ENCODE measurements at places on chromosomes 7 and 10.

DNA sequence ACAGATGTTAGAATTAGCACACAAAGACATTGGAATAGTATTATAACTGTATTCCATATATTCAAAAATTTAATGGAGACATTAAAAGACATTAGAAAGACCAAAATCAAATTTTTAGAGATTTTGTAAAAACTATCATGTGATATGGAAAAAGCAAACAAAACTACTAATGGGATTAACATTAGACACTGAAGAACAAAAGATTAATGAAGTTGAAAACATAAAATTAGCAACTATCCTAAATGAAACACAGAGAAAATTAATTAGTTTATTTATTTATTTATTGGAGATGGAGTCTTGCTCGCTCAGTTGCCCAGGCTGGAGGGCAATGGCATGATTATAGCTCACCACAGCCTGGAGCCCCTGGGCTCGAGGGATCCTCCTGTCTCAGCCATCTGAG, 158.8 kb downstream of the DOCK4 start:
- no peak for DNase-seq

GRCh38 chr7:30888747-30889146, 22.9 kb upstream of the AQP1 start:
- no peak for DNase-seq

DNA sequence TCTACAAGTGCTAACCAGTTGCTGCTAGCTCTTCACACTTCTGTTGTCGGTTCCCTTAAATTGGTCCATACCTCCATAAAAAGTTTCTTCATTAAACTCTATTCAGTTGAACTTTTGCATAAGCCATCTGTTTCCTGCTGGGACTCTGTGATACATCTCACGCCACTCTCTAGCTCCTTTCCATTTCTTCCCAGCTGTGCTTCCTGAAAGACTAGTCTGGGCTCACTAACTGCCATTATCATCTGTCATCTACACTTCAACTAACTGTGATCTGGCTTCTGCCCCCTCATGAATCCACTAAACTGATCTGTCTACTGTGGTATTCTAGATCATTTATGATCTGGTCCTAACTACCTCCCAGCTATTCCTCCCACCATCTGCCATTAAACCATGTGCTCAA, 78.3 kb downstream of the ELAPOR2 start:
- no peak for DNase-seq

- DNase-seq, result no peak
Measured at GRCh38 chr7:22173685-22174573, 183.0 kb downstream of the RAPGEF5 start.

DNA sequence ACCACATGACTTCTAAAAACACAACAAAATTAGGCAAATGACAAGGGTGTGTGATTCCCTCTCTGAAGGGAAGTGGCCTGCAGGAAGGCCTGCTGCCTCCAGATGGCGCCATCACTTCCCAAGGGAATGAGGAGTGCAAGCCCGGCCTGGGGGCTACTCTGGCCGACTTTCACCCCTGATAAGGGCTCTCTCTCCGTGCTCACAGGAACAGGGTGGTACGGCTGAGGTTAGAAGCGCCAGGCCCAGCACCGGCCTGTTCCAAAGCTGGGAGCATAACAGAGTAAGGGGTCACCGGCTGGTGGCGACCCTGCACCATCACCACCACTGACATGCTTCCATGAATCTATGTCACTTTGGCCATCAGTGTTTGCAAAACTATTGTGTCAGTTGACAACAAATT, 13.1 kb downstream of the RBP3 start:
- no peak for DNase-seq

DNA sequence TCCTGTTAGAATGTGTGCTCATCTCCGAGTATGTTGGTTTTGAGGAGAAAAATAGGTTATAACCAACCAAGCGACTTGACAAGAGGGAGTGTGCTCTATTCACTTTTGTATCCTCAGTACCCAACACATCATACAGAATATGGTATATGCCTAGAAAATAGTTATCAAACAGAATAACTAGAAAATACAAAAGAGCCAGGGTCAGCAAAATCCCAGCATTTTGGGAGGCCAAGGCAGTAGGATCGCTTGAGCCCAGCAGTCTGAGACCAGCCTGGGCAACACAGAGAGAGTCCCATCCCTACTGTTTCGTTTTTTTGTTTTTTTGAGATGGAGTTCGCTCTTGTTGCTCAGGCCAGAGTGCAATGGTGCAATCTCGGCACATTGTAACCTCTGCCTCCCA, 257.9 kb downstream of the PARD3 start:
- DNase-seq, result no peak

DNA sequence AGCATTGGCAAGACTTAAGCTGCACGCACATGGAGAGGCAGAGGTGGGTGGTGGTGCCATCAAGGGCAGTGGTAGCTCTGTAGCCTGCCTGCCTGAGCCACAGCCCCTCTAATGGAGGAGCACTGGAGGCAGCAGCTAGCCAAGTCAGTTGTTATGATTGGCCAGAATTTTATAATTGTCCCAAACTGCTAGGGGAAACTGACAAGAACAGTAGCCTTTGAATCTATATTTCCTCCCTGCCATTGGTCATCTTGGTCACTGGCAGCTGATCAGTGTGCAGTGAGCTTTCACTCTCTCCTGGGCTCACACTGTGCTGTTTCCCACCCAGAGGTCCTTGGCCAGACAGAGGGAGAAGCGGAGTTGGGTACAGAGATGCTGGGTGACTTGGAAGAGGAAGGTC, 9.6 kb upstream of the ZNF783 start:
- DNase-seq, result no peak

GRCh38 chr10:130220251-130221185, 84.3 kb downstream of the GLRX3 start:
- DNase-seq, result no peak

DNA sequence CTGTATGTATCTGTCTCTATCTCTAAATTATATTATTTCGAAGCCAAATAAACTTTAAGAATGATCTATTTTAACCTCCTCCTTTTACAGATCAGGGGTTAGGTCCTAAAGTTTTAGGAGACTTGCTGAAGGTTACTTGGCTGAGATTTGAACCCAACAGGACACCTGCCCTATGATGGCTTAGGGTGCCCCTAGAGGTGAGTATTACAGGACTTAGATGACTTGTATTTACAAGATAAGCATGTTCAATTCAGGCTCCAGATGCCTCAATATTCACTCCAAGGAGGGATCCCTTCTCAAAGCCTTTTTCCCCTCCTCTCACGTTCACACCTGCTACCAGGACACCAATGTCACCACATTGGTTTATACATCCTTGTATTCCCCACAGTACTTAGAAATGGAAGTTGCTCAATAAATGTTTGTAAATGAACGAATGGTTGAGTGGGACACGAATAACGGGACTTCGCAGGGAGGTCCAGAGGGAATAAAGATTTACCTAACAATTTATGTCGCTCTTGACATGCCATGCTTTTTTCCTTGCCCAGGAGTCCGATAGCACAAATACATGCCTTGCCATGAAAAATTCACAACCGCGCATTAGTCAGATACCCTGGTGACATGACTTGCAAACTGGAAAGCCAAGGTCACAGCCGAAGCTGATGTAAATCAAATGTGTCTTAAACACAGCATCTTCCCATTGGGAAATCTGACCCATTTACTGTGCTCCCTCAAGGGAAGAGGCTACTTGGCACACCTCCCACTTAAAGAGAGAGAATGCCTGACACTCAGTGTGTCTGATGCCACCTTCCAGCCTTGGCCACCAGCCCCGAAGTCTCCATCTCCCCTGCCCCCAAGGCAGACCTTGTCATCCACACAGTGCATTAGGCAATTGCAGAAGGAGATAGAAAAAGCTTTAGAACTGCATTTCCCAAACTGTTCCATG, 872.2 kb upstream of the AUTS2 start:
- no peak for DNase-seq

All from activated CD8-positive, alpha-beta memory T cell treated with anti-CD3 and anti-CD28 coated beads, Interleukin-2, amount 50 U/mL, for 4 hours (primary cell).